ENCODE measurements at places on chromosomes 11 and 22. TPM values are rescaled to one million over a fixed set of nuclear protein-coding genes. Genes with fewer than 3 reads are reported as not detected.

The HPS5 gene
- total RNA-seq: 25.2 TPM

The EIF1AD gene
- 23.2 TPM for total RNA-seq

The MLC1 gene
- 3.0 TPM for total RNA-seq

The FADD gene
- 23.0 TPM for total RNA-seq

The AQP11 gene
- total RNA-seq: 2.4 TPM

The MMP27 gene
- total RNA-seq: not detected

The ZNF215 gene
- 2.2 TPM for total RNA-seq

The ASCL2 gene
- 7.6 TPM for total RNA-seq

All from metanephros (tissue), 2 donors.